PC-3 (cell line): ENCODE measurements at places on chromosomes 1 and 21. TPM values are rescaled to one million over a fixed set of nuclear protein-coding genes. Genes with fewer than 3 reads are reported as not detected.

The SLC2A5 gene
- not detected in 2 replicates for total RNA-seq

The SLC44A3 gene
- 6.3 and 9.2 TPM in 2 replicates for total RNA-seq

The TDRD10 gene
- not detected in 2 replicates for total RNA-seq

The NR5A2 gene
- total RNA-seq: 0.36 and 0.40 TPM in 2 replicates

The HSPB7 gene
- total RNA-seq: not detected in 2 replicates

The GPX7 gene
- not detected in 2 replicates for total RNA-seq

The SLAMF1 gene
- total RNA-seq: not detected in 2 replicates

The C1orf50 gene
- total RNA-seq: 3.4 and 4.1 TPM in 2 replicates

The NIBAN1 gene
- 6.9 and 8.2 TPM in 2 replicates for total RNA-seq

The ASPM gene
- 28.6 and 35.0 TPM in 2 replicates for total RNA-seq

The ABCD3 gene
- 31.7 and 36.3 TPM in 2 replicates for total RNA-seq

The NTNG1 gene
- 6.7 and 6.8 TPM in 2 replicates for total RNA-seq

The CDA gene
- 30.3 and 36.3 TPM in 2 replicates for total RNA-seq

The CRYAA gene
- total RNA-seq: not detected in 2 replicates

The SPATA45 gene
- not detected in 2 replicates for total RNA-seq

The F3 gene
- total RNA-seq: 8.0 and 8.5 TPM in 2 replicates

The TFF1 gene
- total RNA-seq: 99.2 and 111 TPM in 2 replicates

The MYCL gene
- total RNA-seq: 4.0 and 6.6 TPM in 2 replicates

The FAM72A gene
- 18.6 and 20.2 TPM in 2 replicates for total RNA-seq

The DCDC2B gene
- total RNA-seq: not detected in 2 replicates

The LCE1F gene
- total RNA-seq: not detected in 2 replicates

The SYPL2 gene
- not detected in 2 replicates for total RNA-seq

The SPRR3 gene
- 0.51 TPM in 1 of 2 replicates, not detected in the other for total RNA-seq

The UBXN10 gene
- 0.12 TPM in 1 of 2 replicates, not detected in the other for total RNA-seq

The HEYL gene
- 0.12 TPM in 1 of 2 replicates, not detected in the other for total RNA-seq

The KIF17 gene
- total RNA-seq: 0.33 and 2.8 TPM in 2 replicates

The ADAM30 gene
- total RNA-seq: not detected in 2 replicates

The PCSK9 gene
- total RNA-seq: 6.0 and 6.8 TPM in 2 replicates

The KRTAP10-4 gene
- total RNA-seq: not detected in 2 replicates

The FMO5 gene
- total RNA-seq: 2.8 and 3.2 TPM in 2 replicates

The HTR6 gene
- not detected in 2 replicates for total RNA-seq

The HMGCS2 gene
- total RNA-seq: not detected in 2 replicates

The BSND gene
- not detected in 2 replicates for total RNA-seq

The LRRC3 gene
- 3.1 and 4.1 TPM in 2 replicates for total RNA-seq

The MEF2D gene
- total RNA-seq: 17.3 and 27.4 TPM in 2 replicates

The BLACAT1 gene
- 1.5 and 1.6 TPM in 2 replicates for total RNA-seq

The ADAMTS5 gene
- total RNA-seq: not detected in 2 replicates

The AJAP1 gene
- not detected in 2 replicates for total RNA-seq
